ENCODE measurements at places on chromosomes 5 and 9.

DNA sequence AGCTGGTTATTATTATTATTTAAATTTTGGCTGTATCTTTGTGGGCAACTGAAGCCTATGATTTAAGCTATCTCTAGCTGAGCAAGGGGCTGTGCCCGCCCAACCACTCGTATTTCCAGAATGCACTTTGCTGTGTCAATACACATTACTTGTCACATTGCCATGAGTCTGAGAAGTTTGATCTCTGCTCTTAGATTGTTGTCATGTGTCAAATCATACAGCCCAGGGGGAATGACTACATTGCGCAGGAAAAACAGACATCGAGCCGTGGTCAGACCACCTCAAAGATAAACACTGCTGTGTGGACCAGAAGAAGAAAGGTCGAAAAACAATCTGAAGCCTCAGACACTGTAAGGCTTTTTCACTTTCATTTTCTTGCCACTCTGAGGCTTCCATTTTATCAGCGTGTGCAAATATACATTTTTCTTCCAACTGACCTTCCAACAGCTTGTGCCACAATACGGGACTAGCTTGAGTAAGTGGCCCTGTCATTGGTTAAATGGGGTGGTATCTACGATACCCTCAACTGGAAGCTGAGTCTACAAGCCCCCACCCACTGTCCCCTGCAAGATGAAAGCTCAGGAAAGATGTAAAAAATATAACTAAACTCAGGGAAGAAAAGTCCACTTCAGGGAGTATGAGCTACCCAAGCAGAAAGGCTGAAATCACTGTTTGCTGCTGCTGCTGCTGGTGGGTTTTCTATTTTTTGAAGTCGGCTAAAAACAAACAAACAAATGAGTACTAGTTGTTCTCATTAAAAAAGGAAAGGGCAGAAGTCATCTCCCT lies 603.0 kb downstream of the BNC2 start:
- no peak for DNase-seq

DNA sequence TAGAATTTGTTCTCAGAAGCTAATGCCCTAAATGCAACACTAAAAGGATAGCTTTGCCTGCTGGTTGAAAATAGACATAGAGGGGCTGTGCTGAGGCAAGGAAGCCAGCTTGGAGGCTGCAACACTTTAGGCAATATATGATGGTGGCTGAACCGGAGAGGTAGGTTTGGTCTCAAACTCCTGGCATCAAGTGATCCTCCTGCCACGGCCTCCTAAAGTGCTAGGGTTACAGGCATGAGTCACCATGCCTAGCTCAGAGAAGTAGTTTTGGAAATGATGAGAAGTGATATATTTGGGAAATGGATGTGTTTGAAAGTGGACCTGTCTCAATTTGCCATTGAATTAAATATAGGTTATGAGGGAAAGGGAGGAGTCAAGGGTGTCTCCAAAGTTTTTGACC lies 10.0 kb downstream of the DUSP1 start:
- DNase-seq, result no peak

DNA sequence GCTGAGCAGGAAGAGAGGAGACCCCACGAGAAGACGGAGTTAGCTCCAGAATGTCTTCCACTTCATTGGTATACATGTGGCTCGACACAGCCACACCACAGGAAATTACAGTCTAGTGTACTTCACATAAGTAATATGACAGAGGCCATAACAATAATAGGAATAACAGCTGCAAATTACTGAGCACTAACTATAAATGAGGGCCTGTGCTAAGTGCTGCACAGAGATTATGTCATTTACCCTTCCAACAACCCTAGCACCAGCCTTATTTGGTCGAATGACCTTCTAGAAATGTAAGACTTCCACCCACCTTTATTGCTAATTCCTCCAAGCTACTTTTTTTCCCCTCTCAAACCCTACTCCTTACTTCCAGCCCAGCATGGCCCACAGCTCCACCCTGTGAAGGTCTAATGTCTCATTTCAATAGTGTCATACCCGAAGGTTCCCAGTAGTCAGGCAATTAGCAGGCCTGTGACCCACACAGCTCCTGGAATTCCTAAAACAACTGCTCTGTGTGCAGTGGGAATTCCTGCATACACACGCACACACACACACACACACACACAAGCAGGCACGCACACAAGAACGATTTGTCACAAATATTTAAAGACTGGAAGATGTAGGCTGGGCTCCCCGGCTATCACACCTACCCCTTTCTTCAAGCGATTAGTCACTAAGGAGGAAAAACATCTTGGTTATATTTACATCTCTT lies 134.5 kb downstream of the FRMD3 start:
- no peak for DNase-seq

GRCh38 chr9:124248066-124248465 lies 9.7 kb upstream of the NEK6 start:
- no peak for DNase-seq

- no peak for DNase-seq
Observed at GRCh38 chr9:135087489-135087792, at the start of gene OLFM1. Gene OLFM1 (plus strand): TSS chr9:135087668. CDS start chr9:135087990, 322 bp downstream.

DNA sequence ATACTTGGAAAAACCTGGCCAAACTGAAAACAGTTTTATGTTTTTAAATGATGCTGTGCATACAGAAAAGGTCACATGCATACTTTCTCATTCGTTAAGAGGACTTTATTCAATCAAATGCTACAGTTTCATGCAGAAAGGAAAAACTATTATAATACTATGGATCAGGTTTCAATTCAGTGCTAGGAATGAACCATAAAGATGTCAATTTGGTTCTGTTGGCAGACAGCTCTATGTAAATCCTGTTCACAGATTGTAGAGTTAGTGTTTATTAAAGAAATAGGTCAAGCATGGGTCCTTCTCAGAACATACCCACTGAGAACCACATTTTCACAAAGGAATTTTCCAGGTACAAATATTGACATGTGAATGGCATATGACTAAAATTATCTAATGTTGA lies 57.1 kb downstream of the RETREG1 start:
- DNase-seq, result no peak

DNA sequence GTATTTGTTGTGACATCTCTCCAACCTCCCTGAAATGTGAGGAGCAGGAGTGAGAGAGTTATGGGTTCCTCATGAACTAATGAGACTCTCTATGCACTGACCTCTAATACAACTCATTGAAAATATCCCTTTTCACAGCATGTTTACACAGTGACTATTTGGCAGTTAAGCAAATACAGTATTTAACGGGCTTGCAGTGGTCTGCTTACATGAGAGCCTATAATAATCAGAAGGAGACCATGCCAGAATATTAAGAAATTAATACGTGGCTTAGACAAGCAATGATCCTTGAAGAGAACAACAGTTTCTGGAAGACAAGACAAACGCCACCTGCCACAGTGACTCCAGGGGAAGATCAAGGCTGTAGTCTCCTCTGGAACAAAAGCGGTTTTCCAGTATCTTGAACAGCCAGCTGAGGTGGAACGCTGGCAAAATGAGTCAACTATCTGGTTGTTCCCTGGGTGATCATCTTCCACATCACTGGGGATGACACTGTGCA lies 424.5 kb downstream of the DMAC1 start:
- DNase-seq, result no peak

- DNase-seq, result no peak
Observed at GRCh38 chr5:68848091-68848490, 245.7 kb upstream of the SLC30A5 start.

DNA sequence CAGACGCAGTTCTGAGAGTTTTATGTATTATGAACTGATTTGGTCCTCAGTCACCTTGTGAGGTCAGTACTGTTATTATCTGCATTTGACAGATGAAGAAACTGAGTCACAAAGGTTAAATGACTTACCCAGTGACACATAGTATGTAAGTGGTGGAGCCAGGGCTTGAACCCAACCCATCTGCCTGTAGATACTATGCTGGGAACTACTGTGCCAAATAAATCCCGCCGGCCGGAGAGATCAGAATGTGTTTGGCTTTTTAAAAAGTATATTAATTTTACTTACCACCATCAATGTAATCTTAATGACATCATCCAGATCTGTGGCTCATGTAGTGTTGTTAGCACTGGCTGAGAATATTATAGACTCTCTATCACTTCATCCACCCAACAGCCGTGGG lies 80.8 kb downstream of the ZNF618 start:
- DNase-seq, result no peak

GRCh38 chr5:112794410-112794809 lies 56.7 kb downstream of the APC start:
- no peak for DNase-seq

DNA sequence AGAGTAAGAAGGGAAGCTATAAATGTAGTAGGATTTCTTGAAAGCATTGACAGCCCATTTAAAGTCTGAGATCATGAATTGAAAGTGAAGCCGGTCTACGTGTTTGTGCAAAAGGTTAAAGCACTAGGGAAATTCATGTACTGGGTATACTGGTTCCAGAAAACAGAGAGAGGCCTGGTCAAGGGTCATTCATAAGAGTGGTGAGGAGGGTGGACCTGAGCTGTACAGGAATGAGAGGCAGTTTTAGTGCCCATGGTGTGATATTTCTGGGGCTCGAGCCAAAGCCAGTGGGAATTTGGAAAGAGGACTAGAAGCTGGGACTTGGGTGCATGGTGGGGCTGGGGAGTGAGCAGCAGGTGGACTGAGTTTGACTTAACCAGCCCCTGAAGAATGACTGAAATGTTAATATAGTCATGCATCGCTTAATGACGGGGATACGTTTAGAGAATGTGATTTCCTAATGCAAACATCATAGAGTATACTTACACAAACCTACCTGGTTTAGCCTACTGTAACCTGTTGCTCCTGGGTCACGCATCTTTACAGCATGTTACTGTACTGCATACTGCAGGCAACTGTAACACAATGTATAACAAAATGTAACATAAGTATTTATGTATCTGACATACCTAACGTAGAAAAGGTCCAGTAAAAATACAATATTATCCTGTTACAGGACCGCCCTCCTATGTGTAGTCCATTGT lies 173.0 kb downstream of the MAST4 start:
- no peak for DNase-seq

DNA sequence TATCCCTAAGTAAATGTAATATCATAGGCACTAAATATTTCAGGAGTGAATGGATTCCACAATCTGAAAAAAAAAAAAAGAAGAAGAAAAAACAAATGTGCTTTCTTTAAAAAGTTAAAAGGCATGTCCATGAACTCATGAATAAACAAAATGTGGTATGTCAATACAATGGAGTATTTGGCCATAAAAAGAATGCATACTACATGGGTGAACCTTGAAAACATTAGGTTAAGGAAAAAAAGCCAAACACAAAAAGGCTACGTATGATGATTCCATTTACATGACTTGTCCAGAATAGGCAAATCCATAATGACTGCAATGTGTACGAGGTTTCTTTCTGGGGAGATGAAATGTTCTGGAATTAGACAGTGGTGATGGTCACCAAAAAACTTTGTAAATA lies 45.3 kb downstream of the FNIP1 start:
- no peak for DNase-seq

GRCh38 chr9:98726735-98727134 lies 18.0 kb upstream of the GABBR2 start:
- peak; percentile 43 for DNase-seq

DNA sequence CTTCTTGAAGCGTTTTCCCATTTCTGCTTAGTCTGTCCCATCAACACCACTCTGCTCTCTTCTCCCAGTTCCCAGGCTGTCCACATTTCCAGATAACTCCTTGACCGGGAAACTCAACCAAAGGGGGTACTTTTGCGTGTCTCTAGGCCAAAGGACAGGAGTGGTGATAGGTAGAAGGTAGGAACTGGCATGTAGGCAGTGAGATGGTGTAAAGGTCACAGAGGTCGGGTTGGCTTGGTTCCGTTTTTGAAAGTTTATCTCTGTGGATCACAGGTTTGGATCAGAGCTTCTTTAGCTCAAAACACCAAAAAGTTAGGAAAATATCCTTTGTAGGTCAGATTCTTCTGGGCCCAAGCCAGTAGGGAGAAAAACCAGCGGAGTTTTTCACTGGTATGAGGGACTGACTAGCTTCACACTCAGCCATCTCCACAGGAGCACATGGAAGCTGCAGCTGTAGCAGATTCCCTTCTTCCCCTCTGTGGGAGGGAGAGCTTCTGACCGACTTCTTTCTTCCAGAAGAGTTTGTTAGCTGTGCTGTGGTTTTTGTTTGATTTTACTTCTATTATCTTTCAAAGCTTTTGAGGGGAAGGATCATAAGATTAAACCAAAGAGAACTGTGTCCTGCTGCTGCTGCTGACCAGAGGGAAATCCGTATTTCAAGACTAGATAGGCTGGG lies 98.4 kb upstream of the DMRT1 start:
- DNase-seq, result no peak

DNA sequence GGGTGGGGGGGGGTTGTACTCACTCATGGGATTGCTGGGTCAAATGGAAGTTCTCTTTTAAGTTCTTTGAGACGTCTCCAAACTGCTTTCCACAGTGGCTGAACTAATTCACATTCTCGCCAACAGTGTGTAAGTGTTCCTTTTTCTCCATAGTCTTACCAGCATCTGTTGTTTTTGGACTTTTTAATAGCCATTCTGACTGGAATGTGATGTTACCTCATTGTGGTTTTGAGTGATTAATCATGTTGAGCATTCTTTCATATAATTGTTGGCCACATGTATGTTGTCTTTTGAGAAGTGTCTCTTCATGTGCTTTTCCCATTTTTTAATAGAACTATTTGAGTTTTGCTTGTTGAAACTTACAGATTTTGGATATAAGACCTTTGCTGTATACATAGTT lies 94.9 kb upstream of the PLPPR1 start:
- no peak for DNase-seq
